Caco-2 (cell line): ENCODE measurements at places on chromosomes 13 and 19.

DNA sequence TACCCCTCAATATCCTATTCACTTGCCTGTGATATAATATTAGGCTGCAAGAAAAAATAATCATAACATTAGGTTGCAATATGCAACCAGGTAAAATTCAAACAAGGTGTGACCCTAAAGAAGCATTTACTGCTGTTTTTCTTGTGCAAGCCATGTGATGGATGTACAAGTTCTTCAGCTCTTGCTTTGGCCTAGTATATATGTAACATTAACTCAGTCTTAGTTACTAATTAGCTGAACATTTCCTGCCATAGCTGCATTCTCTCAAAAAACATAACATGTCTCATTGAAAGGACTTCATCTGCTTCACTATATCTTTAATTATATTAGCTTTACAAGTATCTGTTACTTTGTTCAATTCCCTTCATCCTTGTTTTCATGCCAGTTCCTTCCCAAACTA lies 406.8 kb upstream of the HTR2A start:
- DNase-seq, result no peak

DNA sequence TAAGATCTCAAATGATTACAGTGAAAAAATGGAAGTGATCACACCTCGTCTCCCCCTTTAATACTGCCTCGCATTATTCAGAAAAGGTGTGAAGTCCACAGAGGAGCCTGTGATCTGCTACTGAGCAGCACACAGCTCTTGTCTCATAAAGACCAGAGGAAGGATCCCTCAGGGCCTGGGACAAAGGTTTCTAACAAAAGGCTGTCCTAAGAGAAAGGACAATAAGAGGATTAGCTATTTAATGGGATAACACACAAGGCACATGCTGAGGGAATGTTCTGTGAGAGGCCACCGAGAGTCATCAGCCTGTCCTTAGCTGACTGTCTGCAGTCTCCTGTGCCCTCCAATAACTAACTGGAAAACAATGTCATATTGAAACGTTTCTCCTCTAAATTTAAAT lies 26.7 kb downstream of the EBPL start:
- no peak for DNase-seq

- DNase-seq, result no peak
Measured at GRCh38 chr19:4378886-4379285, 21.5 kb downstream of the SH3GL1 start.

DNA sequence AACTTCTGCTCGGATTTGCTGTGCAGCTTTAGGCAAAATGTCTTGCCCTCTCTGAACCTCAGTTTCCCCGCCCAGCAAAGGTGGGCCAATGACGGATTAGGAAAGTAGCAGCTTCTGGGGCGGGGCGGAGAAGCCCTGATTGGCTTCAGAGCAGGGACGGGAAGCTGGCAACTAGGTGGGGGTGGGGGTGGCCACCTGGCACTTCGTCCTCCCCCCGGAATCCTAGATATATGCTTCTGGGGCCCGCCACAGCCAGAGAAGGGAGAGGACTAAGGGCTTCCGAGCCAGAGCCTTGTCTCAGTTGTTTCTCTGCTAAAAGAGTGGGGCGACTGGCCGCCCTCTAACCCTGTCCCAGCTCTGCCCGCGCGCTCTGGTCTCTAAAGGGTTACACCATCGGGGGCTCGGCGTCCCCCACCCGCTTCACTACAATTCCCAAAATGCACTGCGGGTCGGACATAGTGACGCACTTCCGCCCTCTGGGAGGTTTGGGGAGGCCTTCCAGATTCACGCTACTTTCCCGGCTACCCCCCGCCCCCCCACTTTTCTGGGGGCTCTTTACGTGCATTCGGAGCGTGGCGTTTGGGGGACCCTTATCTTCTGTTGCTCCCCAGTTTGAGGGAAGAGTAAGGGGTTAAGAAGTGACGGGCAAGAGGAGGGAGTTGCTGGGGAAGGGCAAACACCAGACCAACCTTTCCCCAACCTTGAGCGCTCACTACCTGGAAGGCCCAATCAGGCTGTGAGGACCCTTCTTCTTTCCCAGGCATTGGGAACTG lies 672 bp upstream of the IRF2BP1 start:
- peak; percentile 93 for DNase-seq

DNA sequence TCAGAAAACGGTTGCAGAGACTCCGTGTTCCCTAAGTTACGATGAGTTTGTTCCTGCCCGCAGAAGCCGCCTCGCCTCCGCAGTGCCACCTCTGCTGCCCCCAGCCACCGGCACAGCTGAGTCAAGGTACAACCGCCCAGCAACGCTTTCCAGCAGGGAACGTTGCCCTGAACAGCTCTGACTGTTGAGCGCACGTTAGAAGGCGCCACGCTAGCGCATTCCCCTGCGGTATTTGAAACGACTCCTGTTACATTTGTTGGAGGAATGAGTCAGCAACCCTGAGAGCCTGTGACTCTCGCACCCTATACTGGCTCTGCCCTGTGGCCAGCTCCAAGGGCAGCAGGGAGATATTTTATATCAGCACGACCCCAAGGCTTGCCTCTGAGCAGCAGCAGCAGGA lies 302.8 kb downstream of the TEX29 start:
- DNase-seq, result no peak

GRCh38 chr19:29753190-29753933 lies 38.3 kb upstream of the C19orf12 start:
- no peak for DNase-seq
